ENCODE measurements at places on chromosomes 5 and 9.

DNA sequence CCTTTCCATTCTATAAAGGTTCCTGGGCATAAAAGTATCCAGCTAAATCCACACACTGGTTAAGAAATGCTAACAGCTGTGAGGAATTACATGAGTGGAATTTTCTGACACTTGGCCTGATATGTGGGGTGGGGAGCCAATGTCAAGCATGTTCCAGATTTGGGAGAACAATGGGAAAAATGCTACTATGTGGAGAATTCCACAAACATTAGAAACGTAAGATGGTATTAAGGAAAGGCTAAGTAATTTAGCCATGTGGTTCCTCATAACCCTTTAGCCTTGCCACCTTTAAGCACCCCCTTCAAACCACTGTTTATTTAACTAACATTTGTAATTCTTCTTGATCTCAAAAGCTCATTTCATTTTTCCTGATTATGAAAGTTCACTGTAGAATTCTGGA lies 149.2 kb downstream of the GNA14 start:
- DNase-seq: no peak
- no peaks in the 10 kb centered on the region for H3K36me3 ChIP-seq
- no peaks in the 10 kb centered on the region for H3K4me1 ChIP-seq
- peak overlapping the region; percentile 2 for H3K27ac ChIP-seq

DNA sequence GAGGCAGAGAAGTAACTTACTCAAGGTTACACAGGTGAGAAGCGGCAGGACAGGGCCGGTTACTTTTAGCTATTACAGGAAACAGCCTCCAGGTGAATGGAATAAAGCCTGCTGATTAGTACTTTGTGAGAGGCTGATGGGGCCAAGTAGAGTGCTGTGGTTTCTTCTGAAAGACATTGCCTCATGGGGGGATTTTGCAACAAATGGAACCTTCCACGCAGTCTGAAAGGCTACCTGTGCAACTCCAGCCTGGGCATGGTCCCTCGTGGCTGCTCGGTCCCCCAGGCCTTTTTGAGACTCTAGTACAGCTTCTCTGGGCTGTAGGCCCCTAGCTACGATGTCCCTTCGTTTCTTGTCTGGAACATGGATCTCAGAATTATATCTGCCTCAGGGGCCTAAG lies 2.0 kb downstream of the TMEM268 start:
- no peaks in the 10 kb centered on the region for H3K36me3 ChIP-seq
- H3K4me1 ChIP-seq: peaks cover 27% of the 10 kb centered on the region
- no peak overlapping the region for H3K4me3 ChIP-seq
- H3K27ac ChIP-seq: no peak overlapping the region
- no peak for DNase-seq

GRCh38 chr9:34362614-34363214 lies 14.0 kb downstream of the MYORG start:
- H3K27me3 ChIP-seq: no peaks in the 10 kb centered on the region
- H3K4me3 ChIP-seq: no peak overlapping the region
- no peak for DNase-seq
- H3K27ac ChIP-seq: no peak overlapping the region

- H3K4me3 ChIP-seq: no peak overlapping the region
- no peak overlapping the region for H3K27ac ChIP-seq
- H3K4me1 ChIP-seq: no peaks in the 10 kb centered on the region
- H3K36me3 ChIP-seq: no peaks in the 10 kb centered on the region
- H3K27me3 ChIP-seq: no peaks in the 10 kb centered on the region
Observed at GRCh38 chr9:33455945-33456344, 8.6 kb upstream of the AQP3 start.

Data from right atrium auricular region (tissue), 2 donors.